ENCODE measurements at places on chromosomes 11 and 22. TPM values are rescaled to one million over a fixed set of nuclear protein-coding genes. Genes with fewer than 3 reads are reported as not detected.

DNA sequence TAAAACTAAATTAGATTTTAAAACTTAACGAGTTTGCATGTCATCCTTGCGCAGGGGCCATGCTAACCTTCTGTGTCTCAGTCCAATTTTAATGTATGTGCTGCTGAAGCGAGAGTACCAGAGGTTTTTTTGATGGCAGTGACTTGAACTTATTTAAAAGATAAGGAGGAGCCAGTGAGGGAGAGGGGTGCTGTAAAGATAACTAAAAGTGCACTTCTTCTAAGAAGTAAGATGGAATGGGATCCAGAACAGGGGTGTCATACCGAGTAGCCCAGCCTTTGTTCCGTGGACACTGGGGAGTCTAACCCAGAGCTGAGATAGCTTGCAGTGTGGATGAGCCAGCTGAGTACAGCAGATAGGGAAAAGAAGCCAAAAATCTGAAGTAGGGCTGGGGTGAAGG is 10.6 kb downstream of the LIMK2 start:
- DNase-seq, result no peak

DUSP8 gene
- 7.7 TPM for total RNA-seq

- DNase-seq, result no peak
Observed at GRCh38 chr11:119180729-119181676, 4.3 kb upstream of the NHERF4 start.

DNA sequence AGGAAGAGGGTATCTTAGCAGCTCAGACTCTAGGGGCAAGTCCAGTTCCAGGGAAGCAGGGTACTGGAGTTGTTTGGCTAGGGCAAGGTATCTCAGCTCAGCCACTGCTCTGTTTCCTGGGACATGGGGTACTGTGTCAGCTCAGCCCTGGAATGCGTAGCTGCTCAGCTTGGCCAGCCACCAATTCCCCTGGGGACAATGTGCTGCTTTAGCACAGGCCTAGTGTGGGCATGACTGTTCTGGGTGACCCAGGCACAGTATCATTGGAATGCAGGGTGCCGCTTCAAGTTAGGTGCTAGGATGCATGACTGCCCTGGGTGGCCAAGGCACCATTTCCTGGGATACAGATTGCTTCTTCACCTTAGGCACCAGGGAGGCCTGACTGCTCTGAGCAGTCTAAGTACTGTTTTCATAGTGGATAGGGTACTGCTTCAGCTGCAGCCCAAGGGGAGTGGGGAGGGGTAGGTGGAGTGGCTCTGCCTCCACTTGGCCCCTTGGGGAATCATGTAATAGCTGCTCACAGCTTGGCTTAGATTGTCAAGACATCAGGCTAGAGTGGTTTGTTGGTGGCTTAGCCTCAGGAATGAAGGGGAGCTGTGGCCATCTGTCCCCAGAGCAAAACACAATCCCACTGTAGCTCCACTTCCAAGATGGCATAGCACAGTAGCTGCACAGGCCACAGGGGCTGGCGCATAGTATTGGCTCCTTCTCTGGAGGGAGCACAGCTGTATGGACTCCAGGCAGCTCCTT is 36.0 kb downstream of the MADD start:
- DNase-seq, result peak; percentile 82

- peak; percentile 79 for DNase-seq
Observed at GRCh38 chr11:19628018-19628417, 84.6 kb upstream of the NAV2 start.

MMP13 gene
- not detected for total RNA-seq

- no peak for DNase-seq
Observed at GRCh38 chr11:33197915-33198727, 36.8 kb upstream of the CSTF3 start.

GRCh38 chr22:45181240-45181639 is 17.5 kb downstream of the NUP50 start:
- no peak for DNase-seq

DNA sequence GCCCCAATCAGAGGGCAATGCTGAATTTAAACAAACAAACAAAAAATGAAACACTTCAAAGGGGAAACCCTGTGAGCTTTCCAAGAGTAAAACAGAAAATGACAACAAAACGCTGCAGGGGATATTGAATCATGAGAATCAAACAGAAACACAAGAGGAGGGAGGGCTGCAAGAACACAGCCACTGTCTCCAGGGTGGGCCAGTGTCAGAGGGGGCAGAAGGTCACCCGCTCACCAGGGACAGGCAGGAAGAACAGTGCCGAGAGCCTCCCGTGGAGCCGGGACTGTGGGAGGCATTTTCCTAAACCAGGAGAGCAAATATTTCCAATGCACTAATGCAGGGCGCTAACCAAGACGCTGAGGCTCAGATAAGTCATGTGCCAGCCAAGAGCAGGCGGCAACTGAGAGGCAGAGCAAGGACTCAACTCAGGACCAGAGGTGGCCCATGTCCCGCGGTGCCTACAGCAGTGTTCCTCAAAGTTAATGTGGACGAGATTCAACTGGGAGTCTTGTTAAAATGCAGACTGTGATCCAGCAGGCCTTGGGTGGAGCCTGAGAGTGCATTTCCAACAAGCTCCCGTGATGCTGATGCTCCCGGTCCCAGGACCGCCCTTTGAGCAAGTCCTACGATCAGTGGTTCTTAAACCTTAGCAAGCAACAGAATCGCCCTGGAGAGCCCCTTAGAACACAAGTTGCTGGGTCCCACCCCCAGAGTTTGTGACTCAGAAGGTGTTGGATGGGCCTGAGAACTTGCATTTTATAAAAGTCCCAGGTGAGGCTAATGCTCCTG is 197.2 kb downstream of the TENM4 start:
- no peak for DNase-seq

DNA sequence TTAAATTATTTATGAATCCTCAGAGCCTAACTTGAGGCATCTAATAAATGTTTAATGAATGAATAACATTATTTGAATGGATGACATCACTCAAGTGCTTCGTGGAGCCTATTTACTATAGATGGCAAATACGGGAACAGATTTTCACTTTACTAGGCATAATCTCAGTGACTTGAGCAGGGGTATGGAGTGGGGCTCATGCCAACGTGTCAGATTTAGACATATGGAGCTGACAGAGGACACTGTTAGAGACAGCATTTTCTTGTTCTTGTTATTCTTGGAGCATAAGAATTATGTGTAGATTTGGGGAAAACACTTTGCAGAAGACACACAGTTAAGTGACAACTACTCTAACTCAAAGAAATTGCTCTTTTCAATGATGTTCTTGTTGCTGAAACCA is 78.5 kb downstream of the RDX start:
- no peak for DNase-seq

GRCh38 chr11:83852775-83853442 is 566.7 kb upstream of the CCDC90B start:
- no peak for DNase-seq

KCNJ1 gene
- not detected for total RNA-seq

Measured in Right ventricle myocardium superior (tissue), 1 donor.